ENCODE measurements at places on chromosomes 5 and 9. TPM values are rescaled to one million over a fixed set of nuclear protein-coding genes. Genes with fewer than 3 reads are reported as not detected.

DNA sequence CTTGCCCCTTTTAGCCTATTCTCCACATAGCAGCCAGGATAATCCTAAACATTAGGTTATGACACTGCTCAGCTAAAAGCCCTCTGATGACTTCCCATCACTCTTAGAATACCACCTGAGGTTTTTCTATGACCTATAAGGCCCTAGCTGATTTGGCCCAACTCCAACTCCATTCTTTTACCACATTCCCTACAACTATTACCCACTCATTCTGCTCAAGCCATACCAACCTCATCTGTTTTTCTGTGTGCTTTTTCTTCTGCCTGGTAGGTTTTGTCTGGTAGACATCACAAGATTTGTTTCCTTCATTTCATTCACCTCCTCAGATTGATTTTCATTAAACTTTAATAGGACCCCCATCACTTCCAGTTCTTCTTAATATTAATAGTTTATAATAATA lies 12.5 kb upstream of the FCHO2 start:
- no peaks in the 10 kb centered on the region for H3K36me3 ChIP-seq
- no peak overlapping the region for H3K27ac ChIP-seq
- no peak overlapping the region for H3K4me3 ChIP-seq
- no peak for DNase-seq

Gene GNA14
- total RNA-seq, result 23.6 TPM

Gene FCN2
- total RNA-seq, result not detected

Gene EXOSC3
- total RNA-seq, result 48.0 TPM

DNA sequence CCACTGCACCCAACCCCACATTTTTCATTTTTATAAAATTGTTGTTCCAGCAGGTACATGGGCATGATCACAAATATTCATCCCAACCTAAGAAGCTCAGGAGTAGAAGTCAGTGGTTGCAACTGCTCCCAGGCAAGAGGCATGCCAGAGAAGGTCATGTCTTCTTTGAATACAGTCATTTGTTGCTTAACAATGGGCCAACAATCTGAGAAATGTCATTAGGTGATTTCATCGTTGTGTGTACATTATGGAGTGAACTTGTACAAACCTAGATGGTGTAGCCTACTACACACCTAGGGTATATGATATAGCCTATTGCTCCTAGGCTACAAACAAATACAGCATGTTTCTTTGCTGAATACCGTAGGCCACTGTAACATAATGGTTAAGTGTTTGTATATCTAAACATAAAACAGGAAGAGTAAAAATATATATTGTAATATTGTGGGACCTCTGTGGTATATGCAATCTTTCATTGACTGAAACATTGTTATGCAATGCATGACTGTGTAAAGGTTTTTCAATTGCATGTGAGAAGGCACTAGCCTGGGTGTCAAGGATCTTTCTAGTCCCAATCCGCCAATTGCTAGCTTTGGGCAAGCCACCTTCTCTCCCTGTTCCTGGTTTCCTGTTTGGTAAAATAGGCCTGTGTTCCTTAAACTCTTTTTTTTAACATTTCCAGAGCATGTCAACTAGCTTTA lies 27.6 kb downstream of the ATP10B start:
- no peak for DNase-seq
- no peaks in the 10 kb centered on the region for H3K4me1 ChIP-seq
- no peaks in the 10 kb centered on the region for H3K27me3 ChIP-seq
- no peak overlapping the region for H3K4me3 ChIP-seq
- H3K36me3 ChIP-seq, result no peaks in the 10 kb centered on the region
- no peak overlapping the region for H3K27ac ChIP-seq

DNA sequence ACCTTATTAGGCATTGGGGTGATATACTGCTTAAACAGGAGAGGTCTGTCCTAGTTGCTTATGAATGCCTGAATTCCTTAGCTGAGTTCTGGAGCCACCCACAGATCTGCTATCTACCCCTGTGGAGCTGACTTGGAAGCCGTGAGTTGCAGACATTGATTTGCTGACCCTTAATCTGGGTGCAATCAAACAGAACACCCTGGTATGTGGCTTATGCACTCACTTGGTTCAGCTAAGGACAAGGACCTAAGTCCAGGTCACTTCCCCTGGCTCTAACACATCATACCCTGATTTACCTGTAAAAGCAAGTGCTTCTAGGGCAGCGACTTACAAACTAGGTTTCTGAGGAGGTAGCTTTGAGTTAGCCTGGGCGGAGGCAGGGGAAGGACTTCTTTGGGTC lies 41.6 kb upstream of the TLR4 start:
- no peak for DNase-seq
- no peaks in the 10 kb centered on the region for H3K36me3 ChIP-seq
- H3K27me3 ChIP-seq, result no peaks in the 10 kb centered on the region
- no peak overlapping the region for H3K27ac ChIP-seq
- no peaks in the 10 kb centered on the region for H3K4me1 ChIP-seq
- no peak overlapping the region for H3K4me3 ChIP-seq

- H3K27me3 ChIP-seq, result no peaks in the 10 kb centered on the region
- H3K4me1 ChIP-seq, result no peaks in the 10 kb centered on the region
- no peaks in the 10 kb centered on the region for H3K36me3 ChIP-seq
These were observed 17.2 kb upstream of the SPZ1 start for GRCh38 chr5:80302636-80303035.

DNA sequence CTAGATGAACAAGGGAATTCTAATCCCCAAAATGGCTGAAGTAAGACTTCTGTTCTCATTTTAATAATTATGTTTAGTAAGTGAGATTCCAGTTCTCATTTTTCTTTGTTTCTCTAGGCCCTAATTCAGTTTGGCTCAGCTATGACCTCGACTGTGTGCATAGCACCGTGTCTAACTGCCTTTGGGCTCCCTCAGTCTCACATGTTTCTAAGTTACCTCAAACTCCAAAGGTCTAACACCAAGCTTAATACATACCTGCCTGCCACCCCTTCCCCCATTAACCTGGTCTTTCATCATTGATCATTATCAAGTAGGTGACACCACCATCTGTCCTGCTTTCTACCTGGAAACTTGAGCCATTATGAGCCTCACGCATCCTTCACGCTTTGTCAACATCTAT lies 273.2 kb downstream of the SAXO1 start:
- H3K4me1 ChIP-seq, result no peaks in the 10 kb centered on the region
- no peaks in the 10 kb centered on the region for H3K27me3 ChIP-seq
- no peak overlapping the region for H3K27ac ChIP-seq
- H3K4me3 ChIP-seq, result no peak overlapping the region

DNA sequence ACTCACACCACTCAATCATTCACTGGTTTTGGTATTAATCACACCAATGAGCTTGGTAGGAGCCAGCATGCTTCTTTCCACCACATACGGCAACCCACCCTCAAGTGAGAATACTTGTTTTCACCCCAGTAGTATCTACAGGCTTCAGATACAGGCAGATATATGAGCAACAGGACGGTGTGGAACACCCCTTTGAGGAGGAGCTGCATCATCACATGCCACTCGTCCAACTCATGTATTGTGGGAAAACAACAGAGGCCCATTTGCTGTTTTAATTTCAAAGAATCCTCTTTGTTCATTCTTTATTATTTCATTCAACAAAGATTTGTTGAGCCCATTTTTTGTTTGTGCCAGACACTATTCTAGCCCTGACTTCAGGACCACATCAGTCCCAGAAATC lies 46.0 kb downstream of the RORB start:
- H3K36me3 ChIP-seq, result no peaks in the 10 kb centered on the region
- no peak for DNase-seq
- no peak overlapping the region for H3K4me3 ChIP-seq
- no peak overlapping the region for H3K27ac ChIP-seq

Gene TAF11L10
- total RNA-seq, result not detected

Gene TMEM232
- not detected for total RNA-seq

DNA sequence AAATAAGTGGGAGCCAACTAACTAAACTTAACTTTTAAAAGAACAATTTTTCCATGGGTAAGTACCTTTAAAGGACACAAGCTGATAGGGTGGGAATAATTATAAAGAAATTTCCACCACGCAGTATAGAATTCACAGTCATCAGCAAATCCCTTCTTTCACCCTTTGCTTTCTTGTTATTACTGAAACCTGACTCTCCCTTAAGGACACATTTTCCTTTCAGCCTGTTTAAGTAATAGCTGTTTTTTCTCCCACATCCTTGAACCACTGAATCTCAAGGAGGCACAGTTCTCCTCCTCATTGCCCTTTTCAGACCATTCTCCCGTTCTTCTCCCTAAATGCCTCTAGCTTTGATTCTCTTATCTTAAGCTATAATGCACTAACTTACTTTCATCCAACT lies 6.3 kb downstream of the C5orf15 start:
- no peak overlapping the region for H3K4me3 ChIP-seq
- no peaks in the 10 kb centered on the region for H3K27me3 ChIP-seq
- H3K4me1 ChIP-seq, result no peaks in the 10 kb centered on the region
- H3K27ac ChIP-seq, result no peak overlapping the region

DNA sequence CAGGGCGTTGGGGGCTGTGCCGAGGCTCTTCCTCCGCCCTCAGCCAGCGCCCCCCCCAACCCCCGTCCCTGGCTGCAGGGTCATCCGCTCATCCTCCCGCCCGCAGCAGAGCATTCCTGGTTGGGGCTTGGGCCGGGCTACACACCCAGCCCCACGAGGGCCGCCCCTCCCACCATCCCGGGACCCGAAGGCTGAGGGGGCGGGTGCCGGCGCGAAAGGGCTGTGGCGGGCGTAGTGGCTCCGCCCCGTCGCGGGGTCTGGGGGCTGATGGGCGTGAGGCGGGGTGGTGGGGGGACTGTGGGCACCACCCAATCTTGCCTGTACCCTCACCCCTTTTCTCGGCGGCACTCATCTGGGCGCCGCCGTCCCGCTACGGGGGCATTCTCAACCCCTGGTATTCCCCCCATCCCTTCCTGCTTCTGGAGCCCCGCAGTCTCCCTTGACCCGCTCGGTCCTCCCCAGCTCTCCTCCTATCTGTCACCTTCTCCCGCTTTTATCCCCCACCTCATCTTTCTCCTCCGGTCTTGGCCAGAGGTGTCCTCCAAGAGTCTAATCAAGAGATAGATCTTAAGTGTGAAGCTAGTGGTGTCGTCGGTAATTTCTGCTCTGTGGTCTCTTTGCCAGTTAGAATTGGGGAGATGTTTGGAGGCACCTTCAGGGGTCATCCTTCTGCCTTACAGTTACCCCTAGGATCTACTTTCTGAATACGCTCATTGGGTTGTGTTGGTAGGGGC lies 1.6 kb downstream of the FER start:
- no peak for DNase-seq
- H3K27me3 ChIP-seq, result no peaks in the 10 kb centered on the region
- H3K36me3 ChIP-seq, result no peaks in the 10 kb centered on the region

DNA sequence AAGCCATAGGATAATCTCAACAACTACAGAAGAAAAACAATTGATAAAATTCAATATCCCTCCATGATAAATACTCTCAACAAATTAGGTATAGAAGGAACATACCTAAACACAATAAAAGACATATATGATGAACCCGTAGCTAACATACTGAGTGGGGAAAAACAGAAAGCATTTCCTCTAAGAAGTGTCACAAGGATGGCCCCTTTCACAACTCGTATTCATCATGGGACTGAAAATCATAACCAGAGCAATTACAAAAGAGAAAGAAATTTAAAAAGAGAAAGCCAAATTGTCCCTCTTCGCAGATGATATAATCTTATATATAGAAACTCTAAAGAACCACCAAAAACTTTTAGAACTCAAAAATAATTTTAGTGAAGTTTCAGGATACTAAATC lies 146.3 kb upstream of the RGMB start:
- H3K27ac ChIP-seq, result no peak overlapping the region
- H3K27me3 ChIP-seq, result no peaks in the 10 kb centered on the region
- H3K4me3 ChIP-seq, result no peak overlapping the region
- no peak for DNase-seq
- H3K36me3 ChIP-seq, result no peaks in the 10 kb centered on the region

DNA sequence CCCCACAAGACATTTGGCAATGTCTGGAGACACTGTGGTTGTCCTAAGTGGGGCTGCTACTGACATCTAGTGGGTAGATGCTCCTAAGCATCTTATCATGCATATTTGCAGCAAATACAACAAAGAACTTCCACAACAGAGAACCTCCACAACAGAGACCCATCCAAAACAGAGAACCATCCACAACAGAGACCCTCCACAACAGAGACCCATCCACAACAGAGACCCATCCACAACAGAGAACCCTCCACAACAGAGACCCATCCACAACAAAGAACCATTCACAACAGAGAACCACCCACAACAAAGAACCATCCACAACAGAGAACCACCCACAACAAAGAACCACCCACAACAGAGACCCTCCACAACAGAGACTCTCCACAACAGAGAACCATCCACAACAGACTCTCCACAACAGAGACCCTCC lies 32.8 kb downstream of the ARPC5L start:
- H3K27ac ChIP-seq, result no peak overlapping the region
- no peaks in the 10 kb centered on the region for H3K4me1 ChIP-seq
- H3K27me3 ChIP-seq, result no peaks in the 10 kb centered on the region
- no peak for DNase-seq
- H3K36me3 ChIP-seq, result no peaks in the 10 kb centered on the region
